ENCODE measurements at places on chromosomes 7 and 10. TPM values are rescaled to one million over a fixed set of nuclear protein-coding genes. Genes with fewer than 3 reads are reported as not detected.

- DNase-seq: no peak
Measured at GRCh38 chr10:70561070-70561469, 41.5 kb downstream of the PRF1 start.

DNA sequence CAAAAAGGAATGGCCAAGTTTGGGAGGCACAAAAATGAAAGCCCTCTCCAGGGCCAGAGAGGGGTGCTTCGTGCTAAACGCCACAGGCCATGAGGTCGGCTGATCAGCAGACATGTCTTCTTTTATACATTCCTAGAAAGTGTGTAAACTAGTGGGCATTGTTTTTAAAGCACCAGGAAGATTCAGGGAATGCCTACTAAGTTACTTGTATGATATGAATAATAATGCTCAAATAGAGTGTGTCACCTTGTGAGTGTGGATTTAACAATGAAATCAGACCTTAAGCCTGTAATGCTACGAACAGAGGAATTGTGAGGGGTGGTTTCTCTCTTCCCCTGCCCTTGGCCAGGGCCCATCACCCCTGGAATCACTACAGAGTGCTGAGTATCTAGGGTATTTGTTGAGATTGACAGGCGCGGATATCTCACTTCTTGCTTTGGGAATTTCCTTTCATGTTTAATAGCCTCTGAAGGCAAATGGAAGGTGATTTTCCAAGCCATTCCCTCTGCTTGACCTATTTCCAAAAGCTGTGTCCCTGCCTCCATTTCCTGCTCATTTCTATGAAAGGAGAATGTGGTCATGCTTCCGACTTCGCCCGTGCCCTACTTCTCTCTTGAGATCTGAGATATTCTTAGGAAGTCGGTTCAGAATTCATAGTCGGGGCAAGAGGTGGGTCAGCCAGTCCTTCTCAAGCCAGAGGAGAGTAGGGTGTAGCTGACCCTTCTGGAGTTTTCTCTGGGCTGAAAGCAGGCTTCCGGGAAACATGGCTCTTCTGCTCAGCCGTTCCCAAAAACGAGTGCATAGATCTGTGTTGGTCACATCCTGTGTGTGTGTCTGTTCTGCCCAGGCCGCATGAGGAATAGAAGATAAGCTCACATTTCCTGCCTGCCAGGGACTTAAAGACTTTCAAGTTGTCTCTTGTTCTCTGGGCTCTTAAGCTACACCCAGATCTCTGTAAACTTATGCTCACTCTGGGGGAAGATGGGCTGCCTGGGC lies 167.8 kb upstream of the ITGB1 start:
- DNase-seq: no peak

- no peak for DNase-seq
Measured at GRCh38 chr10:68047122-68047521, 28.0 kb downstream of the HERC4 start.

DNA sequence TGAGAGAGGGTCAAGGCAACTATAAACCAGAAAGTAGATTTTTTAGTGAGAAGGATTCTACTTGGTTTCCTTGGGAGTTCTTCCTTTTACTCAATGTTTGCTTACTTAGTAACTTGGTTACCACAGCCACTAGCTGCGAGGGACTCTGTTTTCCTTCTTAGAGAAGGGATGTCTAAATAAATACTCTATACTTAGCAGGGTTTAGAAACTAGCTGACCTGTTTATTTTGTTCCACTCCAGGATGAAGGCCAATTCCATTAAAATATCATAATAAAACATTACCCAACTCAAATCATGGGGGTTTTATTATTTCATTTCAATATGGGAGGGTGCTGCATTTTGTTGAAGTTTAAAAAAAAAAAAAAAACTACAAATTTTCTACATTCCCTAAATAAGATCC lies 87.3 kb downstream of the PPP1R3A start:
- no peak for DNase-seq

Gene SFTPA2
- 6.9 TPM for total RNA-seq

Gene UNCX
- not detected for total RNA-seq

Gene CALML5
- not detected for total RNA-seq

Data from HCT116 (cell line).